ENCODE measurements at places on chromosomes 3 and 15.

- no peak for DNase-seq
These were observed 131.2 kb downstream of the KLF13 start for GRCh38 chr15:31457631-31458526.

DNA sequence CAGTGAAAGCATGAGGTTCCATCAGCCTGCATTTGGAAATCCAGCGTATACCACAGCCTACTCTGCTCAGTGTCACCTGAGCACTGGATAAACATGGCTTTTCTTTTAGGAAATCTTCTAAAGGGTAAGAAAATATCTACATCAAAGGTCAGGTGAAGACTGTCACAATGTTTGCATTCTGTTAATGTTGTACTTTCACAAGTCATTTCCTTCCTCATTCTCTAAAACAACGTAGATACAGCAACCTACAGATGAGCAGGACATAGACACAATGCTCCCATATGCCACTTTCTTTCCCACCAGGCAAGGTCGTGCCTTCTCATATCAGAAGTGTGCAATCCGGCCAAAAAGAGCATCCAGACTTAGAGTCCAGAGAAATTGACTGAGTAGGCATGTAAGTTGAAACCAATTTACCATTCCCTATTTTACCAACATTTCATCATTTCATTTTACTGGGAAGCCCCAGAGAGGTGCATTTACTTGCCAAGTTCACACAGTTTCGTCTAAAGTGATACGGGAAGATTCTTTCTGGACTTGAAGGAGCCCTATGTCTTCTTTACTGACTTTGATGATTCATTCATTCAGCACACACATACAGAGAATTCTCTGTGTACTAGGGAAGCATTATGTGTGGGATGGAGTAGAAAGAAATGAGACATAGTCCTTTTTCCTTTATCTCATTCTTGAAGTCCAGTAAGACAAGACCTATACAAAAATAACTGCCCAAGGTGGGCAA lies 30.6 kb upstream of the LPP start:
- DNase-seq = no peak

DNA sequence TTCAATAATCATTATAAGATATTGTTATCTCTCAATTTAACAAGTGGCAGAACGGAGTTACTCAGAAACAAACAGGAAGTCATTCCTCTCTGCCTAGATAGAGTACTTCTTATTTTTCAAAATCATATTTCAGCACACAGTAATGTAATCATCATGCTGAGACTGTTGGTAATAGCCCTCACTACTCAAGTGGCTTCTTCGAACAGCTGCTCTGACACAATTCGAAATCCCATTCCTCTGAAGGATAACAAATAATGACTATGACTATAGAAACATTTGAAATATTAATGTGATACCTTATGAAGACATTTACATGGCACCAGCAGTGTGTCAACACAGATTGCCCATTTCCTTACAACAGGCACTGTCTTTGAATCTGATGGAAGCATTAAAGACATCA lies 1249.8 kb downstream of the NSUN3 start:
- no peak for DNase-seq

GRCh38 chr3:55330756-55331155 lies 156.3 kb downstream of the WNT5A start:
- DNase-seq = no peak

- no peak for DNase-seq
These were observed 19.1 kb upstream of the IGDCC3 start for GRCh38 chr15:65396965-65397317.

DNA sequence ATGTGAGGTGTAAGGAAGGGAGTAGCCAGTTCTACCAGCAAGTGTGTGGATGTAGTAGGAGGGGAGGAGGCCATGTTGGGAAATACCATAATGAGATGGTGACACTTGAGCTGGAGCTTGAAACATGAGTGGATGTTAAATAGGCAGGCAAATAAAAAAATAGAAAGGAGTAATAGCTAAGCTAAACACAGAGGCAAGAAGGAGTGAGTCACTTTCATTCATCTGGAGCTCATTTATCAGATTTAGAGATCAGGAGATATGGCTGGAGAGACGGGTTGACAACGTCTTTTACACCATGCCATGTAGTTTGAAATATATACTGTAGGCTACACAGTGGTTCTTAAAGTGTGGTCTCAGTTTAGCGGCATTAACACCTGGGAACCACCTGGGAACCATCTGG lies 390.5 kb downstream of the DIPK2A start:
- DNase-seq = no peak

- DNase-seq = no peak
These were observed 2.8 kb downstream of the CLSTN2 start for GRCh38 chr3:139937674-139938279.

DNA sequence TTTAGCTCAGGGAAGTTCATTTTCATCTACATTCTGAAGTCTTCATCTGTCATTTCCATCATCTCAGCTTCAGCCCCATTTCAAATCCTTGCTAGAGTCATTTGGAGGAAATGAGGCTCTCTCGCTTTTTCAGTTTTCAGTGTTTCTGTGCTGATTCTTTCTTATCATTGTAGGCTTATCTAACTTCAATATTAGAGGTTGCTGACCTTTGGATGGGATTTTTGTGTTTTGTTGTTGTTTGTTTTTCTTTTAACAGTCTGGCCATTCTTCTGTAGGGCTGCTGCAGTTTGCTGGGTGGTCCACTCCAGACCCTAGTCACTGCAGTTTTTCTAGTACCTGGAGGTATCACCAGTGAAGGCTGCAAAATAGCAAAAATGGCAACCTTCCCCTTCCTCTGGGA lies 8.6 kb downstream of the OR5H2 start:
- no peak for DNase-seq

GRCh38 chr15:41683955-41684354 lies 23.8 kb downstream of the MGA start:
- no peak for DNase-seq

DNA sequence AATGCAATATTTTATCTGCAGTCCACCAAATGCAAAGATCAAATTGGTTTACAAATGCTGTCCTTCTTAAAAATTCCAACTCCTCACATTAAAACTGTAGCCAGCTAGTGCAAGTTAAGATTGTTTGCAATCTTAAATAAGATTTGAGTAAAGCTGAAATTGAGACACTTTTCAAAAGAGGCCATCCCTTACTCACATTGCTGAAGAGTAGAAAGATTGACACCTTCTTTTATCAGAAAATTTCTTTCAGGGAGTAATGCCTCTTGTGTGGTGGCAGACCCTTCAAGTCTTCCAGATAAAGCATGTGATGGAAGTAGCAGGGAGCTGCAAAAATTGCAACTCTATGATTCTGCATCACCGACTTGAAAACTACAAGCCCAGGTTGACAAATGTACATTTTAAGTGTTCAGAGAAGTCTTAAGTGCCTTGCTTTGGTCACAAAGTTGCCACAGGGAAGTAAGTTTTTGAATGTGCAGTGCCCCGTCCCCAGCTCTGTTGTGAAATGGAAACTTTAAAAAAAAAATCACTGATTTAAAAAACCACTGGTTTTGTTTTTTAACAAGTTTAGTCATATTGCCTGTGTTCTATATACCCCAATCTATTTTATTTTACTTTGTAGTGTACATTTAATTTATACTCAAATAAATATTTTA lies 12.6 kb downstream of the CD86 start:
- no peak for DNase-seq

- DNase-seq = no peak
These were observed 1.6 kb upstream of the CISH start for GRCh38 chr3:50612970-50613846.

- DNase-seq = no peak
These were observed 482.4 kb downstream of the ROBO1 start for GRCh38 chr3:79285380-79285779.

GRCh38 chr3:12185172-12185710 lies 26.5 kb upstream of the TIMP4 start:
- DNase-seq = no peak

- DNase-seq = no peak
These were observed 799.3 kb downstream of the DIPK2A start for GRCh38 chr3:144770915-144771351.

DNA sequence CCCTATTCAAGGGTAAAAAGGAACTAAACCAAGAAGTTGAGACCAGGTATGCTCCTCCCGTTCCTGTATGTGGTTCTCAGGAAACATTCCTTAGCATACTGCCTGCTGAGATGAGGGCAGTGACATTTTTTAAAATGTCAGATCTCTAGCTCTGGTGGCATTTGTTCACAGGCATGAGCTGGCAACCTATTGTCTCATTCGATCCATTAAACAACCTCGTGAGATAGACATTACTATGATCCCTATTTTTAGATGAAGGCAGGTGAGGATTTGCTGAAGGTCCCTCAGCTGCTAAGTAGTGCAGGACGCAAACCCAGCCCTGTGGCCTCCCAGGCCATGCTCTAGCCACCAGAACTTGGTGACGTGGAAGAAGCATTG lies 74.9 kb downstream of the SIDT1 start:
- DNase-seq = no peak

DNA sequence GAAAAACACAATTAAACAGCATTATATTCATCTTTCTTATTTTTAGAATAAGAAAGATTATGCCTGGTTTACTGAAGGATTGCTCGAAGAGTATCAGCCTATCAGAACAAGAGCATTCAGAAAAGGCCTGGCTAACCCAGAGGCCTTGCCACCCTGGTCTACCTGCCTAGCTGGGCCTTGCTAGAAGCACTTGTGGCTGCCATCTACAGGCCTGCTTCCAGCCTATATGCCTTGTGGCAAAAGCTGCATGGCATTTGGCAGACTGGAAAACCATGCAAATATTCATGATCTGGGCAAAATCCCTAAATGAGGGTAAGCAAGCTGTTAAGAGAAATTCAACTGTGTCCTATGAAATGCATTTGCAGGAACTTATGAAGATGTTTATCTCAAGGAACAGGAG lies 9.3 kb upstream of the ATP13A4 start:
- DNase-seq = no peak

Data from activated T-helper 1 cell treated with anti-CD3 and anti-CD28 coated beads, Interleukin-2, amount 50 U/mL, for 16 hours (primary cell).